ENCODE measurements at places on chromosomes 1 and 21.

GRCh38 chr1:234139966-234140365 lies 233.3 kb upstream of the COA6 start:
- no peak for DNase-seq

GRCh38 chr1:211198111-211198510 lies 61.1 kb upstream of the RCOR3 start:
- no peak for DNase-seq

DNA sequence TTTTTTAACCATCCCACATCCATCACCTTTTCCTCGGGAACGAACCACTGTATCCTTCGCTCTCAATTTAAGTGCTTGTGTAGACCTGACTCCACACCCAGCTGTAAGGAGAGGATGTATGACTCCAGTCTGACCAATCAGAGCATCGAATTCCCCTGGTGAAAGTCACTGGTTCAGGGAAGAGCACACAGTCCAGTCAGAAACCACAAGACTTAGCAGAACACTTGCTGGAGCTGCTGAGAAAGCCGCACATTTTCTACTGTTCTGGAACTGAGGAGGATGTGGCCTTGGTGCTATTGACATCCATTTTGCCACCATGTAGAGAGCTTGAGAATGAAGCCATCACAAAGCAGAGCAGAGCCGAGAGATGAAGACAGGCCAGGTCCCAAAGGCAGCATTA lies 59.9 kb upstream of the CNN3 start:
- DNase-seq = no peak

DNA sequence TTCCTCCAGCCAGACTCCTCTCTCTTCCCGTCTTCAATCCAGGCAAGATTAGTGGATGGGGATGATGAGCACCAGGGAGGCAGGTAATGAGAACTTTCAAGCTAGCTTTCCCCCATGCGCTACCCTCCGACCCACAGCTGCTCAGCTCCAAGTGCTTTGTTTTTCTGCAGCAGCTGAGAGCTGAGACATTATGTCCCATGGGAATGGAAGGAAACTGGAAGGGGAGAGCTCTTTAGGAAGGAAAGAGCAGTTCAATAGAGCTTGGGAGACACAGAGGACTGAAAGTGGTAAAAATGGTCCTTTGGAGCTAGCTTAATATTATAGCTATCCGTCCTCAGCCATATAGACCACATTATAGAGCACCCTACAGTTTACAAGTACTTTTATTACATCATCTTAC lies 39.8 kb downstream of the RAB3B start:
- DNase-seq = no peak

DNA sequence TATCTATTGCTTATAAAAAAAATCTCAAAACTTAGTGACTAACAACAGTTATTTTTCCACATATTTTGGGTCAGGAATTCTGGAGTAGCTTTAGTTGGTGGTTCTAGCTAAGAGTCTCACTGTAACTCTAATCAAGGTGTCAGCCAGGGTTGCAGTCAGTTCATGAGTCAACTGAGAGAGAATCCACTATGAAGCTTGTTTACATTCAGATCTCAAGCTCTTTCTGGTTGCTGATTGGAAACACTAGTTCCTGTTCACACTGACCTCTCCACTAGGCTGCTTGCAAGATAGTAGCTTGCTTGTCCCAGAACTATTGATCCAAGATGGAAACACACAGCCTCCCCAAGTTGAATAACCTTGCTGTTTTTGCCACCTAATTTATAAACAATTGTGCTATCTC lies 1192.1 kb upstream of the B3GALT2 start:
- DNase-seq = no peak

DNA sequence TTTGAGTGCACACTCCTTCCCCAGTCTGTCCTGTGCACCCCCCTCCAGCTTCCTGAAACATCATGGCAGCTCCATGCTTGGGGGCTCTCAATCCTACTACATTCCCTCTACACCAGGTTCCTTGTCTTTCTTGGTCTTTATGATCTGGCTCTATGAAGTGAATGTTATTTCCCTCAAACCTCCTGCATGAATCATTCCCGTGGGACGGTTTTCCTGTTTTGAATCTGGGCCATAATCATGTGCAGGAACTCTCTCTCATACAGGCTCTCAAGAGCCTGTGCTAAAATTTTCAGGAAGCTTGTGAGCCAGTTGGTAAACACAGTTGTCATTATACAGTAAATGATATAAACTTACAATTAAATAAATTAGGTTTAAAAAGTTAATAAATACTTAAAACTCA lies 89.8 kb upstream of the KCNE2 start:
- no peak for DNase-seq

- DNase-seq = no peak
Measured at GRCh38 chr1:167054531-167054930, 35.6 kb downstream of the GPA33 start.
